ENCODE measurements at places on chromosomes 16 and 17. TPM values are rescaled to one million over a fixed set of nuclear protein-coding genes. Genes with fewer than 3 reads are reported as not detected.

The PITPNM3 gene
- 0.37 TPM for polyA plus RNA-seq

GRCh38 chr17:59899099-59899498 is 6.2 kb downstream of the RPS6KB1 start:
- no peak for DNase-seq

The ZNF23 gene
- polyA plus RNA-seq, result 3.7 TPM

The SHISA9 gene
- polyA plus RNA-seq, result 0.07 TPM

DNA sequence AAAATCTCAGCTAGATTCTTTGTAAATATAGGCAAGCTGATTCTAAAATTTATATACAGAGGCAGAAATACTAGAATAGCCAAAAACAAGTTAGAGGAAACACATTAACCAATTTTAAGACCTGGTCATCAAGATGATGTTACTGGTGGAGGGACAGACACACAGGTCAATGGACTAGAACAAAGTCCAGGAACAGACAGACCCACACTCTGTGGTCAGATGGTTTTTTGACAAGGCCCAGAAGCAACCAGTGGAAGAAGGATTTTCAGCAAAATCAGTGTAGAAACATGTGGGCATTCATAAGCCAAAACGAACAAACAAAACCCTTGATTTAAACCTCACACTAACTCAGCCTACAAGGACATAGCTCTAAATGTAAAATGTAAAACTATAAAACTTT is 99.7 kb upstream of the METRNL start:
- no peak for DNase-seq

The OR3A3 gene
- polyA plus RNA-seq, result not detected
